ENCODE measurements at places on chromosomes 5 and 9.
A peak's percentile ranks its signal among the peaks of the same experiment; 100 is the strongest.

- DNase-seq, result no peak
Measured at GRCh38 chr5:38532165-38532669, 24.2 kb downstream of the LIFR start.

- no peak for DNase-seq
Measured at GRCh38 chr9:22052376-22052945, 43.4 kb upstream of the CDKN2B start.

DNA sequence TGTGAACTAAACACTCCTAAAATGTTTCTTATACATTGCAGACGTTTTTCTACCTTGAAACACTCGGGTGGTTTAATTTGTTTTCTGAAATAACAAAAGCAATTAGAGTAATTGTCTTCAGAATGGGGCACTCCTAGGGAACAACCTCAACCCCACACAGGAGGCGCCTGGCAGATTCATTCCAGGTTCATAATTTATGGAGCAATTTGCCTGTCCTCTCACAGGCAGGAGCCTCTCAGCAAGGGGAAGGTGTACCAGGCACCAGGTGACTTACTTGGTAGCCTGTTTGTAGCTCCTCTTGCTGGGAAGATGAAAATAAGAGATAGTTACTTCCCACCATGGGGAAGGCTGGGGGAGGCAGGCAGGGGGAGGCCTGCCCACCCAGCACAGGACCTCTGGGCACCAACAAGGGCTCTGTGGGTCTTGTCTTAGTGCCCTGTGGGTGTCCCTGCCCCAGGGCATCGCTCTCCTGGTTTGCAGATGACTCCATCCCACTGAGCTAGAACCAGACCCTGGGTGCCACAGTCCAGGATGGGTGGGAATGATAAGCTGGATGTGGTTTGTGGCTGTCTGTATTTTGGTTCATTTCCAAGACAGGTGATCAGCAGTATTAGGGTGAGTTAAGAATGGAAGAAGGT is 144.4 kb downstream of the FSTL4 start:
- DNase-seq, result no peak

GRCh38 chr5:78979909-78980308 is 5.2 kb downstream of the ARSB start:
- no peak for DNase-seq

- DNase-seq, result no peak
Measured at GRCh38 chr5:60232036-60232795, 338.7 kb upstream of the PDE4D start.

GRCh38 chr5:81751836-81752643 is 1.1 kb upstream of the SSBP2 start:
- no peak for DNase-seq

DNA sequence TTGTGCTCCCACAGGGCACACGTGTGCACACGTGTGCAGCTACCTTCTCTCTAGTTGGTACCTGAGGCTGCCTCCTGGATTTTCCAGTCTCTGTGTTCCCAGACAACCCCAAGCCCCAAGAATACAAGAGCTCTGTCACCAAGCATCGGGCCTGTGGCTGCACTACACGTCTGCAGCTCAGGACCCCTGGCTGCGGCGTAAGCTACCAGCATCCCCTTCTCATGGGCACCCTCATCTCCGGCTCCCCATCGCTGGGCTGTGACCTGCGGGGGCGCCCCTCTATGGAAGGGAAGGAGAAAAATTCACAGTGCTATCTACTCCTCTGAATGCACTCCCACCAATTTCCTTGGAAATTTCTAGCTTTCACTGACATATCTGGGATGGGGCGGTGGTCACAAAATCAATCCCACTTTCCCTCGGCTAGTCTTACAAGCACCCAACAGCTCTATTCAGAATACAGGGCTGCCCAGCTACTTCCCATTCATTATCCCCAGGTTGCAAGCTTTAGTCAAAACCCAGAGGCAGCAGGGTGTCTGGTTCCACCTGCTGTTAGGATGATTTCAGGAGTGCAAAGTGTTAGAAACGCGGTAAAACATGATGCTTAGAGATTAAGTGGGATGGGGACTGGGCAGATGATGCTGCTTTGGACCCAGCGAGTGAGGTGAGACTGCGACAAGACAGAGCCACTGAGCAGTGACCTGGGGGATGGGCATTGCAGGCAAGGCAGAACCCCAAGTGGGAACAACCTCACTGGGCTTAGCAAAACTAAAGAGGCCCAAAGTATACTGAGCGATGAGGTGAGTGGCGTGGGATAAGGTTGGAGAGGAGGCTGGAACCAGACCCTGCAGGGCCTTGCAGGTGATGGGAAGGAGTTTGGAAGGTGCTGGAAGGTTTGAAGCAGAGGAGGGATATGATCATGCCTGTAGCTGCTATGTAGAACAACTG is 121.7 kb downstream of the KCNIP1 start:
- DNase-seq, result no peak

GRCh38 chr9:37889536-37889935 is 14.4 kb downstream of the SLC25A51 start:
- DNase-seq, result no peak

DNA sequence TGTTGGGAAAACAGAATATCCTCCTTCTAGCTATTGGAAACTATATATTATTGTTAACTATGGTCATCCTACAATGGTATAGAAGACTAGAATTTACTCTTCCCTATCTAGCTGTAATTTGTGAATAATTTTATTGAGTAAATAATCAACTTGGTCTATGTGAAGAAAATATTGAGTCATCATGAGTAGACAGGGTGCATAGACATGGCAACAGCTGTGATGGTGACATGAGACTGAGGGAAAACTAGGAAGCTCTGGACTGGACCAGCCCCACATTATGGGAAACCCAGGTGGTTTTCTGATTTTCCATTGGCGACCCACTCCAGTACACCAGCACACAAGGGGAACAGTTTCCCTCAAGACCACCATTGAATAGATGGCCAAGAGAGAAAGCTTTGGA is 95.0 kb downstream of the APBA1 start:
- no peak for DNase-seq

GRCh38 chr5:6773342-6774035 is 60.3 kb downstream of the TENT4A start:
- DNase-seq, result no peak

DNA sequence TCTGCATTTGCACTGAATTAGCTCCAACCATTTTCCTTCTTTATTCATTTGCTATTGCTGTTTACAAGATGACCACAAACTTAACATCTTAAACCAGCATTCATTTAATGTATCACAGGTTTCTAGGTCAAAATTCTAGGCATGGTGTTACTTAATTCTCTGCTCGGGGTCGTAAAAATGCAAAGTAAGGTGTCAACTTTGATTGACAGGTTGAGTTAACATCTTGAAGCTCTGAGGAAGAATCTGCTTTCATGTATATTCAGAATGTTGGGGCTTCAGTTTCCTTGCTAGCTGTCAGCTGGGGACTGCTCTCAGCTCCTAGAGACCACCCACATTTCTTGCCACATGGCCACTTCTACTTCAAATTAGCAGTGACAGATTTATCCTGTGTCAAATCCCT is 348.7 kb upstream of the GRIN3A start:
- DNase-seq, result no peak

DNA sequence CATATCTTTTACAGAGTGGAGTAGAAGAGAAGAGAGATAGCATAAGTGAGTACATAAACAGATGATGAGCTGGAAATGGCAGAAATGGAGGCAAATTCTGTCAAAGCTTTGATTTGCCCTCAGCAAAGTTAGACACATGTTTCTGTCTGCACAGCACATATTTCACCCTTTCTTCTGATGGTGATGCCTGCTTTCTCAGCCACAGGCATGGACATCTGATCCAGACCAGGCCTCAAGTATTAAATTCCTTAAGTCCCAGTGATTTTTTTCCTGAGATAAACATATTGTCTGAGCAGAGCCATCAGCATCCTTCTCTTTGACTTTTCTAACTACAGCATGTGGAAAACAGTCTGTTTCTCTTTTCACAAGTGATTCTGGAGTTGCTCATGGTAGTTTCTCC is 409.8 kb downstream of the MAN2A1 start:
- DNase-seq, result no peak

GRCh38 chr5:150637245-150638052 is 3.0 kb upstream of the SYNPO start:
- DNase-seq, result no peak

DNA sequence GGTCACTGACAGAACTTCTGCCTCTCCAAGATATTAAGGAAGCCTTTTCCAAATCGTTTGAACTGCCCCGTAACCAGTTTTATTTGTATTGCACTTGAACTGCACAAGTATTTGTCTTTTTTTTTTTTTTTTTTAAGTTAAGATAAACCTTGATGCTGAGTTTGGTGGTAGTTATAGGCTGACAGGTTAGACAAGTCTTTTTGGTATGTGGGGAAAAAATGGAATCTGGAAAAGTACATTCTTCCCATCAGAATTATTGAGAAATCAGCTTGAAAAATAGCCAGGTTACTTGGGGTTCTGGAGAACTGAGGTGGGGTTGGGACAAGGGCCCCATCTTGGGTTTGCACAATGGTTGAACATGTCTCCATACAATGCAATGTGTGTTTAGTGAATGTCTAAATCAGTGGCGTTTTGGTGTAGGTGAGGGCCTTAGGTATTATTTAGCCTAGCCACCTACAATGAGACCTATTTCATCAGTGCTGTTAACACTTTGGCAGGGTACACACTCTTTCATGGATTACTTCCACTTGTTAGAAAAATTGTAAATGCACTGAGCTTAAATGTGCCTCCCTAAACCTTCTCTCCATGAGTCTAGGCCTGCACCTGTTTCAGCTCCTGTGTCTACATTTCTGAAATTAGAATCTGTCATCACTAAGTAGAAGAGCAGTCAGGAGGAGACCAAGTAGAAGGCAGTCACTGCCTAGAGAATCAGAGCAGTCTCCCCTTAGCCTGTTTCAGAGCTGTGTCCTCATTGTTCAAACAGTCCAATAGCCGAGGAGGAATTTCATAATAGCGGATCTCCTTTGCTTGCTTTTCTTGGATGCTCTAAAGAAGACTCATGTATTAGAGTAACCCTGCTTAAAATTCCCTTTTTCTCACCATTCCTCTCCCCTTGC is 140.0 kb upstream of the HMHB1 start:
- DNase-seq, result no peak

DNA sequence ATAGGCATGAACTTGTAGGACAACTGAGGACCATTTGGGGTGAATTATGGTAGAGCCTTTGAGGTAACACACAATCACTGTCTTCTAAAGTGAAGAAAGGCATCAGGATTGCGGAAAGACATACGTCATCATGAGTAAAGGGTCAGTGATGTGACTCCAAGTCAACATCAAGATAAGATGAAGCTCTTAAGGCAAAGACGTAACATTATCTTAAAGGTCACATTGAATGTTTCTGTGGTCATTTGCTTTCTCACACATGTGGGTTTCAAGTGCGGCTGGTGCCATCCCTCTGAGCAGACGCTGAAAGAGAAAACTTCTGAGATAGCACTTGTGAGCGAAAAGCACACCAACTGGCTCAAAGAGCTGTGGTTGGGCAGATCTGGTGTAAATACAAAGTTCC is 63.3 kb upstream of the GRAMD2B start:
- DNase-seq, result no peak

DNA sequence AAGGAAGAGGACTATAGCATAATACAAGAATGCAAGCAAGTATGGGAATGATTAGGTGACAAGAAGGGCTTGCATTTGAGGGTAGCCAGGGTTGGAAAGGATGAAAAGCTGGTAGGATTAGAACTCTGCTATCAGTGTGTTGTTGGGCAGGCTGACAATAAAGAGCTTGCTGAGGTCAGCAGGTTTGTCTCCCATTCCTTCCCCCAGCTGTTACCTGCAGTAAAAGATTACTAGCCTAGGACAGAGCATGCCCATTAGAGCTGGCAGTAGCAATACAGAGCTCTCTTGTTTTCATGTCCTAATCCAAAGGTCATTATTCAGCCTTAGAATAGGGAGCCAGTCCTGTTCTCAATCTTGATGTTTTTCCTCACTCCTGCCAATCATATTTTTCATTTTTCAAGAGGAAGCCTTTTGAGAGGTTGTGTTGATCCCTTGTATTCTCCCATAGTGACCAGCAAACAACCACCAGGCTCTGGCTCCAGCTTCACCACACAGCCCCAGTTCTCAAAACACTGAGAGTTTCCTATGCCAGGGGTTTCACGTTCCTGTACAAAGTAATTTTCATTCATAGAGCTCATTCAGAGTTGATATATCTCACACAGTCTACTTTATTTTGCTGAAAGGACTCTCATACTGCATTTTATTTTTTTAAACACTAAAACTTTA is 71.7 kb downstream of the OR2K2 start:
- DNase-seq, result no peak

GRCh38 chr9:134656334-134657006 is 14.9 kb downstream of the COL5A1 start:
- no peak for DNase-seq

- no peak for DNase-seq
Measured at GRCh38 chr5:17219992-17220391, 2.6 kb downstream of the BASP1 start.

GRCh38 chr9:37840560-37841194 is 40.1 kb downstream of the DCAF10 start:
- no peak for DNase-seq

- no peak for DNase-seq
Measured at GRCh38 chr9:98450496-98450895, 195.0 kb upstream of the TBC1D2 start.

- no peak for DNase-seq
Measured at GRCh38 chr5:59528202-59528862, 365.2 kb downstream of the PDE4D start.

DNA sequence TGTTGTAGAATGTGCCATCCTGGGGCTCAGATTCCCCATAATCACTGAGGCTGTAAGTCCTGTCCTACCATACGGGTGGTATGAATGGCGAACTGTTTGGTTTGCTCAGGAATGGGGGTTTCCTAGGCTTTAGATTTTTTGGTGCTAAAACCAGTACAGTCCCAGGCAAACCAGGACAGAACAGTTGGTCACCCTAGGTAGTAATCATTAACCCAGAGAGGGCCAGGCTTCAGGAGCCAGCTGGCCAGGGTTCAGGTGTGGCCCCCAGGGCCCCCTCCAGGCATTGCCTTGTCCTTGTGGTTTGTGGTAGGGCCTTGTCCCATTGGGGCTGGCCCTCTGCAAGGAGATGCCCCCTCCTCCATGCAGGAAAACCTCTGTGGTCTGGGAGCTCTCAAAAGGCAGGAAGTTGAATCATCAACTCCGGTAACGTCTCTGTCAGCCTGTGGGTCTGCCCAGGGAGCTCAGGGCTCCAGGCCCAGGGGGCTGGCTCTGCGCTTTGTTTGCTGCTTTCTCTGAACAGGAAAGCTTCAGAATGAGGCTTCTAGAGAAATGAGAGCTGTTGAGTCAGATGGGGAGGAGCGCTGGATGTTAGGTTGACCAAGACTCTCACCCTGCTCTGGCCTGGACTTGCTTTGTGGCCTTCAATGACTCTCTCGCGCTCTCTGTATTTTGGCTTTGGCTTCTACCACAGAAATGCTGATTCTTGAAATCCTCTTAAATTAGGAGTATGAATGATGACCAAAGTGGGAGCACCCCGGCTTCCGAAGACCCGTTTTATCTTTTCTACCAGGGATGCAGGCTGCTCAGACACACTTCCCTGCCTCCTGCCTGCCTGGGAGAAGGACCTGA is 22.2 kb upstream of the JADE2 start:
- peak; percentile 70 for DNase-seq

- DNase-seq, result no peak
Measured at GRCh38 chr5:128334010-128334716, 203.9 kb downstream of the FBN2 start.

- DNase-seq, result no peak
Measured at GRCh38 chr5:80503641-80504040, 15.7 kb downstream of the FAM151B start.

GRCh38 chr9:2086971-2087370 is 71.8 kb downstream of the SMARCA2 start:
- DNase-seq, result peak; percentile 13

GRCh38 chr5:133251296-133252132 is 199.7 kb downstream of the HSPA4 start:
- no peak for DNase-seq

Data from GM10248 (cell line).